ENCODE measurements at places on chromosomes 3 and 15.

GRCh38 chr3:195821403-195822130 lies 9.8 kb upstream of the MUC4 start:
- peak; percentile 56 for DNase-seq

DNA sequence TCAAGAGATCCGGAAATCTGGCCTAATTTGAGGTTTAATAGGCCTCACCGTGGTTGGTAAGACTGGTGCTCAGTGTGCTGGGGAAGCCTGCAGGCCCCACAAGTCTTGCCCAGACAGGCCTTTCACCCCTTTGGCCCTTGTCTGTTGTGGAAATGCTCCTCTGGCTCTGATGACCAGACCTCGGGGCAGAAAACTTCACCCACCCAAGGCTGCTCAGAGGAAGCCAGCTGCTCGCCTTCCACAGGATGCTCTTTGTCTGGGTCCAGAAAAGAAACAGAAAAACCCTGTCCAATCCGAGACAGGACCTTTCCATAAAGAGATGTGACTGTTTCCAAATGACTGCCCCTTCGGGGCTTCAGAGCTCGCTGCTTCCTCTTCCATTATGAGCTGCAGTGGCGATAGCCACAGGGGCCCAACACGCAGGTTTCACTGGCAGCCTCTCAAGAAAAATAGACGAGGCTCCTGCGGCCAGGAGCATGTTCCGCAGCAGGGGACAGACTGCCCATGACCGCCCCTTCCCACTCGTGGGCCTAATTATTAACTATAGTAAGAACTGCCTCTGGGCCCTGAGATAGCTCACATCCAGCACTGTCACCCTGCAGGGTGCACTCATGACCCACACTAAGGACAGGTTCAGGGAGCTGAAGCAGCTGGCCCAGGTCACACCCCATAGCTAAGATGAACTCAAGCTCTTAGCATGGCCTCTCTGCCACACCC lies 6.8 kb upstream of the SNX22 start:
- DNase-seq = no peak

GRCh38 chr15:51708013-51708412 lies 26.7 kb downstream of the SCG3 start:
- no peak for DNase-seq

DNA sequence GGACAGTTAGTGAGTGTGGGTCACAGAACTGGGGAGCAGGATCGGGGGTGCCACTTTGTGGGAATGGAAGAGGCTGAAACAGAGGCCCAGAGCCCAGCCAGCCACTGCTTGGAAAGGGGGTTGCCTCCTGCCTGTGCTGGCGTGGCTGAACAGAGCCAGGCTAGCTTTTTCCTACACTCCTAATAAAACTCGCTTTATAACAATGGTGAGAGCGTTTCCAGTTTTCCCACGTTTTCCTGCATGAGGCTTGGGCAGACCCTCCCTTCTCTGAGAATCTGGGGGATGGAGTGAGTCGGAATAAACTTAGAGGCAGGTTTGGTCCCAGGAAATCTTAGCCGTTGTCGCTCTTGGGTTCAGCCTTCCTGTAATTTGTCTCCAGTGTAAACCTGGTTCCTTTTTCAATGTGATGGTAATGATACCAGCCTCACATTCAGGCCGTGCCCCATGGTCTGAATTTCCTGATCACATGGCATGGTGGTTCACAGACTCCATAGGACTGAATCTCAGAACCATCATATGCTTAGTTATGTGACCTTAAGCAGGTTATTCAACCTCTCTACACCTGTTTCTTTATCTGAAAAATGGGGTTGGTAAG lies 6.5 kb upstream of the FGD5 start:
- no peak for DNase-seq

- no peak for DNase-seq
Measured at GRCh38 chr3:143751643-143752178, 96.6 kb downstream of the SLC9A9 start.

DNA sequence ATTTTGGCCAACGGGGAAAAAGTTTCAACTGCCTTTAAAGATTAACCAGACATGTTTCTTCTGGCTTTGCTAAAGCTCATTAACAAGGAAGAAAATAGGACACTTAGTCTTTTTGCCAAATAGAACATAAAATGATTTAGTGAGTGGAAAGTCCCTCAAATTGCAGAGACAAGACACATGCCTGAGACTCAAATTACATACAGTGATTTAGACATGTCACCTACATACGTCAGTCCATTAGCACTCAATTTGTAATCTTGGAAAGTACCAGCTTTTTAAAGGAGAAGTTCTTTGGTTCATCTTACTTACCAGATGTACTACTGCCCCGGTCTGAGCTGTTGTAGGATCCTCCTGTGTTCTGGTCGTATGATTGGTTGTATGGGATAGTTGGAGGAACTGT lies 1134.2 kb downstream of the ROBO1 start:
- DNase-seq = no peak

GRCh38 chr3:42667096-42667522 lies 13.6 kb downstream of the ZBTB47 start:
- no peak for DNase-seq

- DNase-seq = no peak
Measured at GRCh38 chr3:35746492-35746891, 107.2 kb downstream of the ARPP21 start.

DNA sequence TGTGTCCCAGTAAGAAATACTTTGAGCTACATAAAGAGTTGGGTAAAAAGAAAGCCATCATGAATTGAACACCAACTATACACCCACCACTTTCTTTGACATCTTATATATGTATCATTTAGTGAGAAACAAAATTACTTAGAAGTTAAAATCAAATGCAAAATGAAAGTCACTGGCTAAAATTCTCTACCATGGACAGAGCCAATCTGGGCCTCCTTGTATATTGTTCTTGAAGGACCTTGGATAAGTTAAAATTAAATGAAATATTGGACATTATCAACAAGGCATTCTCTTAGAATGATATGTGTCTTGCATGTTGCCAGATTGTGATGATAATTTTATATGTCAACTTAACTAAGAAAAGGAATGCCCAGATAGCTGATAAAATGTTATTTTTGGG lies 64.2 kb upstream of the CHL1 start:
- DNase-seq = no peak

DNA sequence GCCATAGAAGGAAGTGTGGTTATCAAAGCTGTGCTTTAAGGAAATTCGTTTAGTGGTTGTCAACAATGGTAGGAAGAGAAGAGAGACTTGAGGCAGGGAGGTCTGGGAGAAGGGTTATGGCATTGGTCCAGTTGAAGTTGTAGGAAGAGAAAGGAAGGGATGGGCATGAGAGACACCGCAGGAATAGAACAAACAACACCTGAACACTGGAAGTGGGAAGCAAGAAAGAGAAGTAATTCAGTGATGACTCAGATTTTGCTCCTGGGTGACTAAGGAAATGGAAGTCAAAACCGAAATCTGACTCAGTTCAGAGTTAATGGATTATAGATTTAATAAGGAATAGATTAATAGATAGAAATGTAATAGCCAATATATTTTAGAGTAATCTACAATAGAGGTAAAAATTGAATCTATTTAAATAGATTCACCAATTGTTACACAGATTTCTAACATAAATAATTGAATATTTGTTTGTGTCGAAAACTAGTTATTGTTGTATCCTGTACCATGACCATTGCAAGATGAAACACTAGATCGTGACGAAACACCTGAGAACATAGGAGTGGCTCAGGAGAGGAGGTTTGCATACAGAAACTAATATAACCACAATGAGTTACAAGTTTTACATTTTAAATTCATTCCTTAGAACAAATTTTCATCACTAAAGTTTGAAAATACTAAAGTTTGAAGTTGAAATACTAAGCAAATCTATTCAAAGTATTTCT lies 36.0 kb downstream of the THBS1 start:
- DNase-seq = no peak

DNA sequence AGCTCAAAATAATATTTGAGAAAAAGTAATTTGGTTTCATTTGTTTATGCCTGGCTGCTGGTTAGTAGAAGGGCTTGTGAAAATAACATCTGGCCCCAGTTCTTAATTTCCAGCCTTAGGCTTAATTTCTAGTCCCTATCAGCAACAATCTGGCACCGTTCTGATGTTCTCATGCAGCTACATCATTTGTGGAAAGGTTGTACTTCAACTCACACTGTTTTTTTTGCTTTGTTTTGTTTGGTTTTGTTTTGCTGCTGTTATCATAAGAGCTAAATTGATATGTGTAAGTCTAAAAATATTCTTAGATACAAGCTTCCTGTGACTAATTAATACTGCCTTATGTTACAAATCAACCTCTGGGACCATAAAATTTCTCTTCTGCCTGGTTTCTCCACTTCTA lies 8.9 kb downstream of the CPA3 start:
- no peak for DNase-seq

Data from left forelimb (tissue), 1 donor.